NB4 (cell line): ENCODE measurements at places on chromosomes 11 and 22.

DNA sequence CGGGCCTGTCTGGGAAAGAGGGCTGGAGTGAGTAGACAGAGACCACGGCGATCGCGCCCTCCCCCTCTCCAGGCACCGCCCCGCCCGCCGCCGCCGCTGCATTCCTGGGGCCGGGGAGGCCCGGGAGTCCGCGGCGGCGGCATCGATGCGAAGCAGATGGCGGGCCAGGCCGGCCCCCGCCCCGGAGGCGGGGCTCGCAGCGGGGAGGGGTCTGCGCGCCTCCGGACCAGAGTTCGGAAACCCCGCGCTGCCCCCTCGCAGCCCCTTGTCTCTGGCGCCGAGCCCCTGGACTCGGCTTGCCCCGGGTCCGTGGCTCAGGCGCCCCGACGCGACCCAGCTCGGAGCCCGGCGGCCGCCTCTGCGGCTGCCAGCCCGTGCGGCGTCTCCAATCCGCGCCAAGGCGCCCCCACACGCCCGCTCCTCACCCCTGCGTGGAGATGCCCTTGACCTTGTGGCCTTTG, 1.3 kb downstream of the SCARF2 start:
- no peak for DNase-seq

DNA sequence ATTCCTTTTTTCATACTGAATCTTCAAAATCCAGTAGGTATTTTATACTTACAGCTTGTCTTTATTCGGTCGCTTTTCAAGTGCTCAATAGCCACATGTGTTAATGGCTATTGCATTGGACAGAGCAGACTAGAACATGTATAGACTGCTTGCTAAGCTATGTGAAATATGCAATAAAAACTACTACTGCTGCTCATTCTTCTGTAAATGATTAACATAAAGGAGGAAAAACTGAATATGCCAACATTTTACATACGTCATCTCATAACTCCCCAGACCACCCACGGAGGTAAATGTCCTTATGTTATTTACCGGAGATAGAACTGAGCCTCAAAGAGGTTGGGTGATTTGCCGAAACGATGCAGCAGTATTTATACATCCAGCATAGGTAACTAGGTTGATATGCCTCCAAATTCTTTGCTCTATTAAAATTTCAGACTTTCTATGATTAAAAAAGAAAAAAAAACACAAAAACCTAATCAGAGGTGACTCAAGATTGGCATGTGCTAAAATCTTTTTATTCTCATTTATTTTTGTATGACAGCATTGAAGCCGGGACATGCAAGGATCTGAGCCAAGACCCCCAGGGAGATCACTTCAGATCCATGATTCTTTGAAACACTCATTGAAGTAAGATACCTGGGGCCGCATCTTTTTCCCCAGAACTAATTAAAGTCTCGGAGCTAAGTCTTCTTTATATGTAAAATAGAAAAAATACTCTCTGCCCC, 78.5 kb upstream of the OR5AK2 start:
- DNase-seq: no peak

DNA sequence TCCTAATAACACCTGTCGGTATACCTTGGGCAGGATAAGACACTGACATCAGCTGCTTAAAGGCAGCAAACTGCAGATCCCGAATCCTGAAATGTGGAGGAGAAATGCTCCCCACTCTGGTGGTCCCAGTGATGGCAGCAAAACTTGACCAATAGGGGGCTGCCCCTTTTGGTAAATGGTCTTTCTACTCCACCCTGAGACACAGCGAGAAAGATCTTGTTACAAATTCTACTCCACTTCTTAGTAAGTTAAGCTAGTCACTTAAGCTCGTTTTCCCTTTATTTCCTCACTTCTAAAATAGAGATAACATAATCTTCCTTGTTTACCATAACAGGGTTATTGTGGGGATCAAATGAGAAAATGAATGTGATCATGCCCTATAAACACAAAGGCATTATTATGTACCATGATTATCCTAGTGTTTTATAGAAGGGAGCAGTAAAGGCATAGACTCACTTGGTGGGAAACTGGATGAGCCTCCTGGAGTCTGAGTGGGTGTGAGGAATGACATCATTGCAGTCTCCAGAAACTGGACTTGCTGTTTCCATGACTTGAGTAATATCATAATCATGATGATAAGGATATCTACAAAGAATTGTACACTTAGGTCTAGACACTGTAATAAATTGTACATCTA, 50.9 kb downstream of the ENDOD1 start:
- DNase-seq: no peak

DNA sequence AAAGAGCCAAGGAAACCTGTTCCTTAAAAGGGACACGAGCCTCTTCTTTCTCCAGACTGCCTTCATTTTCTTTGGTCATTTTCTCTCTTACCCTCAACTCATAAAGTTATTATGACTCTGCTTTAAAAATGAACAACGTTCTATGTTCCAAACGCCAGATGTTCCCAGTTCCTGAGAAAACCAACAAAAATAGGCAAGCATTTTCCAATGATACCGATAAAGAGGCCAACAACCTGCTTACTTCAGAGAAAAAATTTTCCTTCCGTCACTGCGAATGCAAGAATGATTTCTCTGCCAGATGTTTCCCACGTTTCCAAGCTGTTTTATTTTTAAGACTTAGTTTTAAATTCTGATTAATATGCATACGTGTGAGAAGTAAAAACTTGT, 315 bp upstream of the TRPC6 start:
- DNase-seq: no peak

- no peak for DNase-seq
Observed at GRCh38 chr11:69213964-69214363, 58.2 kb downstream of the SMIM38 start.

- DNase-seq: no peak
Observed at GRCh38 chr22:49958931-49959781, 1.4 kb upstream of the PIM3 start.

DNA sequence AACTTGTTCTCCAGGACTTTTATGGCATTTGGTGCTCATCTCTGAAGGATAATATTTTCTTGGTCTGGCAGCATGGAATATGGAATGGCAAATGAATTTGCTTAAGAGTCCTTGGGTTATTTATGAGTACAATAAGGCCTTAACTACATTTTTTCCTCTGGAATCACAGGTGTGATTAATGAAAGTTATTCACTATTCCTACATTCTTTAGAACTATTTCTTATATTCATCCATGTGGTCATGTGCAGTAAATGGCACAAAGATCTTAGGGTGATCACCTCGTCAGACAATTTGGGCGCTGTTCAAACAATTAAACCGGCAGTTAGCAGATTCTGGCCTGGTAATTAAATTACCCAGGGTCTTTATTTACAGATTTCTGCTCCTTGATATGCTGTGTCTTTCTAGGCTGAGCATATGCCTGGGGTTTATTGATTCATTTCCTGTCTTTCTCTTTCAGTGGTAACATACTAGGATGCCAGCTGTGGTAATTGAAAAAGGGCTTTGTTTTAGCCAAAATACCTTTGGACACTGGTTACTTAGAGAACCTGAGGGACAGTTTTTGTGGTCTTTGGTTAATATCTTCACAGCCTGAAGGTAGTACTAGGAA, 31.6 kb downstream of the SIK2 start:
- peak; percentile 21 for DNase-seq

- peak; percentile 96 for DNase-seq
Observed at GRCh38 chr11:67270256-67271204, 4.3 kb downstream of the GRK2 start.

DNA sequence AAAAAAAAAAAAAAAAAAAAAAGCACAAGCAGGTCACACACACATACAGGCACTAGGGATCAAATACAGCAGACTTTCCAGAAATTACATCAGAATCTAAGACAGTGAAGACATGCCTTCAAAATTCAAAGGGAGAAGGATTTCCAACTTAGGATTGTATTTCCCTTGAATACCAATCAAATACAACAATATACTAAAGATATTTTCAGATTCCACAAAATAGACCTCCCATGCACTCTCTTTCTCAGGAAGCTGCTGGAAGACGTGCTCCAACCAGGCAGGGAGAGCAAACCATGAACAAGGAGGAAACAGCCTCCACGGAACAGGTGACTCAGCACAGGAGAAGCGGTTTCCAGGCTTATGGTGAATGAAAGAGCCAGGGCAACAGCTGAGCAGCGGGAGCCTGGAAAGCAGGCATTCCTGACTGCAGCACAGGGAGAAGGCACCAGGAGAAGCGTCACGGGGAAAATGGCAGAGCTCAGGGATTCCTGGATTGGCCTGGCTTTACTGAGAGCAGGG, 32.0 kb downstream of the TMEM184B start:
- no peak for DNase-seq

DNA sequence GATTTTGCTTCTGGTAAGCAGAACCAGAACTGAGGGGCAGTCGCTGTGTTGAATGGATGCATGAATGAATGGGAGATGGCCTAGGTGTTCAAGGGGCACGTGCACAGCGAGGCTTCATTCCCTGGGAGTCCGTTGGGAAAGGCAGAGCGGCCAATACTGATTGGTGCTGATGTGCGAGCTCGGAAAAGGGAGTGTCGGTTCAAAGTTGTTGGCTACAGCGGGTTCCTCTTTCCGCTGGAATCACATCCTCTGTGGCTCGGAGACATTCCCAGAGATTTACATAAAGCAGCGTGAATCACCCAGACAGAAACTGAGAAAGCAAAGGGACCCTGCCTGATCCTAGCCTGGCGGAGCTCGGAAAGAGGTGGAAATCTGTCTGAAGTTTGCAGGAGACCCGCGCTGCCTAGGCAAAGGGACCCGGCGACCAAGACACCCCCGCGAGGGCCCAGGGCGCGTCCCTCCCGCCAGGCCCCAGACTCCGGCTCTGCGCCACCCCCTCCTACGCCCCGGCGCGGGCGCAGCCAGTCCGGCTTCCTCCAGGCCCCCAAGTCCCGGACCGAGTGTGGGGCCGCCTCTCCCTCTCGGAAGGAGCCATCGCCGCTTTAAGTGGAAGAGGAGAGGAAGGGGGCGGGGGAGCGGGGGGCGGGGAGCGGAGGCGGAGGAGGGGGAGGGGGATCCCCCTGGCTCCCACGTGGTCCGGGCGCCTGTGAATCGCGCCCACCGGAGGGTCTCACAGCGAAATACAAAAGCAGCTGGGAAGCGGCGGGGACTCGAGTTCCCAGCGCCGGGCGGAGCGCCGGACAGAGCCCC, at the start of gene FJX1:
TSS of gene FJX1 (plus strand) at position 774 of the 810 bp plus-strand sequence. CDS start 177 bp downstream, outside the sequence.
- DNase-seq: peak; percentile 20

GRCh38 chr11:44243595-44244343, 66.2 kb downstream of the ALX4 start:
- DNase-seq: no peak

DNA sequence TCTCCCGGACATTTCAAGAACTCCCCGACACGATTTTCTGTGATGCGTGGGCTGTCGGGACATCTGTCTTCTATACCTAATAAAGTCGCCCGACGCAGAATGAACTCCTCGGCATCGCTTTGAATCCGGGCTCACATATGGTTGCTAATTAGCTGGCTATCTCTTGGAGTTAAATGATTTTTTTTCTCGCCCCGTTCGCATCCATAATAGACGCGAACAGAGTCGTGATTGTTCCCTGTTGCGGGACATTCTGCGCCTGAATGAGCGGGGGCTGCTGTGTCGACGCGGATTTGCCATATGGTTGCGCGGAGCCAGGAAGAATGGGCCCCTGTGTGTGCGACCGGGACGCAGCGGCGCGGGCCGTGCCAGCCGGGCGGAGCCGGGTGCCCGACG, 16.4 kb downstream of the CDKN1C start:
- no peak for DNase-seq

GRCh38 chr22:48781391-48781790, 1046.3 kb downstream of the BRD1 start:
- no peak for DNase-seq
